ENCODE measurements at places on chromosomes 16 and 17.

DNA sequence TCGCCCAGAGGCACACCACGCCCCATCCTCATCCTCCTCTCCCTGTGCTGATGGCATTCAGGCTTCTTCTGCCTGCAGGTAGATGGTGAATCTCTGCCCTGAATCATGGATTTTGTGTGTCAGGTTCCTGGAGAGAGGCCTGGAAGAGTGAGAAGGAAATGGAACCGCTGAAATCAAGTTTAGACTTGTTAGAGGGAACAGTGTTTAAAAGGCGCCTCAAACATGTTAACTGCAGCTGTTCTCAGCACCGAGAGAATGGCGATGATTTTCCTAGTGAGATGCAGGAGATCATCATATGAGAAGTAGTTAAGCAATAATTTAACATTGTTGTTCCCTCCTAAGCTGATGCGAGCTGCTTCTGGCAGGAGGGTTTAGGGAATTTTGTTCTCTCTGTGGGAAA, 744.4 kb upstream of the EEF2KMT start:
- no peak for DNase-seq

GRCh38 chr16:30149250-30149930, 26.4 kb upstream of the MAPK3 start:
- no peak for DNase-seq

- no peak for DNase-seq
Measured at GRCh38 chr17:35514564-35514963, 22.9 kb downstream of the SLFN12L start.

DNA sequence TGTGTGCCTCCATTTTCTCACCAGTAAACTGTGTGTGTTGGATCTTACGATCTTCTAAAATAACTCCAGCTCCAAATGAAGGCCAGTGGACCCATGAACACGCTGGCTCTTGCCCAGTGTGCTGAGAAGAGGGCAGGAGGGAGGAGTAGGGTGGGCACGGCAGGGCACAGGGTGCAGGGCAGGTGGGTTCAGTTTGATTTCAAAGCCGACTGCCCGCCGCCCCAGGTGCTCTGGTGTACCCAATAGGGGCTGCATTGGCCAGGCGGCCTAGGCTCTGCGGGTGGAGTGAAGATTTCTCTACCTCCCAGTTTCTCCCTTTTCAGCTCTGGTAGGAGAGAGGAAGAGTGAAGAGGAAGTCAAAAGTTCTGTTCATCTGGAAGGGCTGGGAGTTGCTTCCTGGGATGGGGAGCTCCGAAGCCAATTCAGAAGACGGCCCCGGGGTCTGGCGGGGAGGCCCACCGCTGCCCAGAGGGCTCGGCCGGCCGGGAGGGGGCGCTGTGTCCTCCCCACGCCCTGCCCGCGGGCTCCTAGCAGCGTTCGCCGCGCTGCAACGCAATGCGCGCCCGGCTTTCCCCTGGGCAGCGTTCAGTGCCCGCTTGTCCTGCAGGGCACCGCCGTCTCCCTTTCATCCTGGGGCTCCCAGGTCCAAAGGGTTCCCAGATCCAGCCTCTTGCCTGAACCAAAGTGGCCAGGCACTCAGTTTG, 1.1 kb upstream of the CRHR1 start:
- DNase-seq = no peak

DNA sequence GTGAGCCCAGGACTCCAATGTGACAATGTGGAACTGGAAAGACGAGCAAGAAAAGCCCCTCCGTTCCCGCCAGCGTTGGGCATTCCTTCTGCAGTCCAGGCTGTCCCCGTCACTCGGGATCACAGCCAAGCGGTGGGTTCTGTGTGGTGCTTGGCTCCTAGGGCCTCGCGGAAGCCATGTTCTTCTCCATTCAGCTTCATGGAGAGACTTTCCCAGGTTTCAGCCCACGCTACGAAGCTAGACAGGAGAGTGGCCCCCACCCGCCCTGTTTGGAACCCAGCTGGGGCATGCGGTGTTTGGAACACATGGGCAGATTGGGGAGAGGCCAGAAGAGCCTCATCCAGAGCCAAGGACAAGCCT, 5.8 kb downstream of the LMF1 start:
- no peak for DNase-seq

GRCh38 chr16:67525176-67525860, 3.3 kb upstream of the RIPOR1 start:
- DNase-seq = no peak

DNA sequence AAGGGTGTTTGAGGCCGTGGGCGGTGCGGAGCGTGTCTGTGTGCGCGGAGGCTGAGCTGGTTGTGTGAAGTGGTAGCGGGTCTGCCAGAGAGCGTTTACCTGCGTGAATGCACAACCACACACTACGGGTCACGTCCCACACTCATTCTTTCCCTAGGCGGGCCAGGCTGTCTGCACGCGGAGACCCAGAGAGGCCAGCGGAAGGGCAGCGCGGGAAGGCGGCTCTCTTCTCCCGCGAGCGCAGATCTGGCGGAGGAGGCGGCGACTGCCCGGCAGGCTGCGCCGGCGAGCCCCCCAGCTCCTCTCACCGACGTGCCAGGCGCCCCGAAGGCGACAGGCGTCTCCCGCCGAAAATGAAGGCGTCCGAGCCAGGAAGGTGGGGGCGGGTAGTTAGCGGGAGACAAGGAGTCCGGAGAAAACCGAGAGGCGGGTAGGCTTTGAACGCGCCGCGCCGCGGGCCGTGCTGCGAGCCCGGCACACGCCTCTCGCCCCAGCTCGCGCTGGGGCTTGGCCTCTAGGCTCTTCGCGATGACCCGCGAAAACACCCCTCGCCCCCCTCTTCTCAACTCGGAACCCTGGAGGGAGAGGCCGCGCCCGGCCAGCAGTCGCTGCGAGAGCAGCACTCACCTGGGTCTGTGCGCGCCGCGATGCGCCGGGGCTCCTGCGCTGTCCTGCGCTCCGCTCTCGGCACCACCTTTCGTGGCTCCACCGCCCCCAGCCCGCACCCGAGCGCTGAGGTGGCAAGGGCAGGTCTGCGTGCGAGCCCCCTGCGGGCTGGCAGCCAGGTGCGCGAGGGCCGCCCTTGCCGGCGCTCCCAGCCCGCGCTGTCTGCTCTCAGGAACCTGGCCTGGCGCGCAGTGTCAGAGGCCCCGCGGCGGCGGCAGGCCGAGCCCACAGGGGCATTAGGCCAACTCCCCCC, 2.0 kb upstream of the FOXF1 start:
- no peak for DNase-seq

- DNase-seq = no peak
Measured at GRCh38 chr17:79757140-79757745, 20.7 kb upstream of the CBX2 start.

DNA sequence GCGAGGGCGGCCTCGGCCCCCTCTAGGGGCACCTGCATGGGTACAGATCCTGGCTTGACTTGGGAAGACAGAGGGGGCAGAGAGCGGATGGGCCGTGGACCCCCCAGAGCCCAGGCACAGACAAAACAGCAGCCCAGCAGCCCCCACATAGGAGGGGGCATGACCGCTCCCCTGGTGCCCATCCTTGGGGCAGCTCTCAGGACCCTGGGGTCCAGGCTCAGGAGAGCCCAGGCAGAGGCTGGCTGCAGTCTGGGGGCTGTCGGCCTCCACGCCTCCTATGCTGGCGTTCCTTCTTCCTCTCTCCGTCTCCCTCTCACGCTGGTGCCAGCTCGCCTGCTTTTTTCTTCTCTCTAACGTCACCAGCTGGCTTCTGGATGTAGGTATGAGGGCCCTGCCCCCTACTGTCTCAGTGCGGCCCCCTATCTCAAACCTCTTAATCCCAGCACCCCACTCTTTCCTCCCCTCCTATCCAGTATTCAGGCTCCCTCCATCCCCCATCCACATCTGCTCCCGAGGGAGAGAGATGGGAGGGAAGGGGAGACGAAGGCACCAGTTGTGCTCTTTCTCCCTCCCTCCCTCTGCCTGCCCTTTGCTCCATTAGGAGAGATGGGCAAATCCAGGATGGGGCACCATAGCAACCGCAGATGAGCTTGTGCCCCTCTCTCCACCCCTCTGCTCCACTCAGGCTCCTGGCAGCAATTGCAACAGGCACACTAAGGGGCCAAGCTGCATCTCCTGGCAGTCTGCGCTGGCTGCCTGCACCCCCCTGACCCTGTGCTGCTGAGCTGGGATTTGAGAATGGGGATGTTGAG, at the start of gene GPR179:
GPR179 (minus strand) TSS at position 349 of the 812 bp plus-strand sequence; CDS start at position 182, 167 bp downstream.
- DNase-seq = no peak

DNA sequence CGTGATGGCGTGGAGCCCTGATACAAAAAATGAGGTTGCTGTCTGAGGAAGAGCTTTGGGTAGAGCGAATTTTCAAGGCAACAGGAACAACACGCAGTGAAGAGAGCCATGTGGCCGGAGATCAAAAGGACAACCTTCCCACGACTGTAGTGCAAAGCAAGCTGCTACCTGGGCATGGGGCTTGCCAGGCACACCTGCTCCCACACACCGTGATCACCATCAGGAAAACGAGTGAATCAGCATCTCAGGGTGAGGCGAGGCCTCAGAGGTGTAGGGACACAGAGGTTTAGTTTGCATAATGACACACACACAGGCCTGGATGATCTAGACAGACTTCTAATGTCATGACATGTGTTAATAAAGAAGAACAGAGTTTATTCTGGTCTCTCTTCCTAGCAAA, 65.7 kb downstream of the PARN start:
- DNase-seq = no peak

- peak; percentile 52 for DNase-seq
Measured at GRCh38 chr17:55432358-55433028, 10.9 kb upstream of the MMD start.

GRCh38 chr17:55436224-55437158, 14.9 kb upstream of the MMD start:
- DNase-seq = no peak

GRCh38 chr16:66332634-66333610, 33.6 kb upstream of the CDH5 start:
- DNase-seq = no peak

DNA sequence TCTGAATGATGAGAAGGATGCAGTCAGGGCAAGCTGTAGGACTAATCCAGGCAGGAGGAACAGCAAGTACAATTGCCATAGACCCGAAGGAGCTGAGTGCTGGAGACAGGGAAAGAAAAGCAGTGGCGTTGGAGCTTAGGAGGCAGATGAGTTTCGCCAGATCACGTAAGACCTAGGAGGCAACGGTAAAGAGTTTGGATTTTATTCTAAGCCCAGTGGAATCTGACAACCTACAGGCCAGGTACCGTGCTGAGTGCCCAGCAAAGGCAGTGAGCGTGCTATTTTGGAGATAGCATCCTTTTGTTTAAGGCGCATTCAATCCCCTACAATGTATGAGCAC, 1.2 kb downstream of the USP43 start:
- no peak for DNase-seq

- no peak for DNase-seq
Measured at GRCh38 chr16:14193316-14193871, 122.3 kb downstream of the MRTFB start.

GRCh38 chr17:63538693-63539595, 11.3 kb upstream of the DCAF7 start:
- DNase-seq = no peak

GRCh38 chr16:88974080-88974915, 2.7 kb downstream of the CBFA2T3 start:
- DNase-seq = no peak

GRCh38 chr17:64099543-64099942, 30.4 kb downstream of the ERN1 start:
- no peak for DNase-seq

GRCh38 chr16:21235199-21235585, 1.7 kb downstream of the ANKS4B start:
- no peak for DNase-seq

- no peak for DNase-seq
Measured at GRCh38 chr17:400257-400656, 47.6 kb upstream of the RPH3AL start.

GRCh38 chr16:30628628-30629540, 18.7 kb upstream of the ZNF689 start:
- peak; percentile 70 for DNase-seq

DNA sequence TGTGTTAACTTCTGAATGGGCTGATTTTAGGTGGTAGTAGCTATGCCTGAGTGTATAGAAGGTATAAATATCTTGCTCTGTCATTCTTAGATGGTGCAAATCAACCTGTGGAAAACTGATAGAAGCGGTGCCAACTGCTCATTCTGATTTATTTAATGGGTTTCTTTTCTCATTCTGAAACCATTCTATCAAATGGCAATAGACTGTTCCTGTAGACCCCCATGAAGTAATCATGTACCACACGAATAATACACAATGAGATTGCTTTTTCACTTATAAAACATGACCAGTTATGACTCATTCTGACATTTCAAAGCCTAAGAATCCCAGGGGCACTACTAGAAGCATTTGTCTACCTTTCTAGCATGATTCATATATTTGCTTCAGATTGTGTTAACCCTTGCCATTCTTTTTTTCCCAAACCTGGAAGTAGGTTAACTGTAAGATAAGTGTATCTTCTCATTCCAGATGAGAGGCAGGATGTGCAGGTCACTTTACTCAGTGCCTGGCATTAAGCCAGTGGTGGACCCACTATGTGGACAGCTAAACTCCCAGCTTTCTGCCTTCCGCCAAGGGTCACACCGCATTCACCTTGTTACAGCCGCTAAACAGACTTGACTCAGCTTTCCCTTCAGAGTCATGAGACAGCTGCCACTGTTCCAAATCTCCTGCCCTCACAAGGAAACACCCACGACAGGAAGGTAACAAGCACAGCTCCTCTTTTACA, 16.4 kb upstream of the SLC16A11 start:
- DNase-seq = peak; percentile 97

DNA sequence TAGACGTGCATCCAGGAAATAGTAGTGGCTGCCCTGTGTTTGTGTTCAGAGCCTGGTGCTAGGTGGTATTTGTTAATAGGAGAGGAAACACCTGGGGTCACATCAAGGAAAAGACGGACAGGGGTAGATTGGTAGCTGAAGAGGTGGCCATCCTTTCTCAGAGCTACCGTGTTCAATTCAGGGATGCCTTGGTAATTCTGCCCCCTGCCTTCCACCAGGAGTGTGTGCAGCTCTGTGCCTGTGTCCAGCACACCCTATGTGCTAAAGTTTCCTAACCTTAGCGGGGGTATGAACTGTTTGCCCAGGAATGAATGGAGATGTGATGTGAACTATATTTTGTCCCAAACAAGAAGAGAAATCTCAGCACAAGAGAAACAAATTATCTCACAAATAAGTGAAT, 174.1 kb upstream of the MPHOSPH6 start:
- no peak for DNase-seq

DNA sequence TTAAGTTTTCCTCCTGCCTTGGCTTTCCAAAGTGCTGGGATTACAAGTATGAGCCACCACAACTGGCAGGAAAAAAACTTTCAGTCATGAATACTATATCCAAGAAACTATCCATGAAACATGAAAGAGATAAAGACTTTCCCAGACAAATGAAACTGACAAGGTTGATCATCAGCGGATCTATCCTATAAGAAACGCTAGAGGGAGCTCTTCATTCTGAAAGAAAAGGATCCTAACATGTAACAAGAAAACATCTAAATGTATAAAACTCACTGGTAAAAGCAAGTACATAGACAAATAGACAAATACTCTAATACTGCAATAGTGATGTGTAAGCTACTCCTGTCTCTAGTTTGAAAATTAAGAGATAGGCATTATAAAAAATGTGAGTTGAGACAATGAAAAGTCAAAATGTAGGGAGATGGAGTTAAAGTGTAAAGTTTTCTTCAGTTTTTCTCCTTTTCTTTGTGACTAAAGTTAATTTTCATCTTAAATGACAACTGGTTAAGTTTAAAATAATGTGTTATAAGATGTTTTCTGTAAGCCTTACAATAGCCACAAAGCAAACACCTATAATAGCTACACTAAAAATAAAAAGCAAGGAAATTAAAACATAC, 79.6 kb upstream of the TEKT1 start:
- peak; percentile 40 for DNase-seq

All from A172 (cell line).